ENCODE measurements at places on chromosomes 4 and X. TPM values are rescaled to one million over a fixed set of nuclear protein-coding genes. Genes with fewer than 3 reads are reported as not detected.

The ENPP6 gene
- total RNA-seq, result not detected

The HSD17B13 gene
- not detected for total RNA-seq

The DCAF4L1 gene
- total RNA-seq, result 0.24 TPM

The PABPC1L2B gene
- not detected for total RNA-seq

The SLC25A31 gene
- not detected for total RNA-seq

The JAKMIP1 gene
- 0.10 TPM for total RNA-seq

The TRO gene
- total RNA-seq, result 105 TPM

The DUSP21 gene
- not detected for total RNA-seq

The CLGN gene
- total RNA-seq, result 0.60 TPM

The ARL9 gene
- total RNA-seq, result 0.26 TPM

The TRIM61 gene
- total RNA-seq, result not detected

The PLP1 gene
- 1.2 TPM for total RNA-seq

The SSX3 gene
- total RNA-seq, result not detected

The GLRB gene
- 12.6 TPM for total RNA-seq

The CXCL8 gene
- 0.27 TPM for total RNA-seq

The TREX2 gene
- total RNA-seq, result 1.6 TPM

The GAGE1 gene
- not detected for total RNA-seq

The DUSP9 gene
- 0.77 TPM for total RNA-seq

The IL1RAPL2 gene
- total RNA-seq, result not detected

The HTR2C gene
- total RNA-seq, result not detected

The TKTL1 gene
- not detected for total RNA-seq

The TMSB15C gene
- total RNA-seq, result 3.4 TPM

The TXLNG gene
- total RNA-seq, result 9.1 TPM

The RAB40A gene
- 0.45 TPM for total RNA-seq

The NSG1 gene
- total RNA-seq, result not detected

The KLKB1 gene
- total RNA-seq, result 0.17 TPM

The GYPE gene
- total RNA-seq, result not detected

The RTL9 gene
- 0.33 TPM for total RNA-seq

The DDIT4L gene
- total RNA-seq, result 0.38 TPM

The DSPP gene
- not detected for total RNA-seq

The GPRASP1 gene
- total RNA-seq, result 3.6 TPM

The C4orf54 gene
- not detected for total RNA-seq

The TRIM60 gene
- not detected for total RNA-seq

The SERPINA7 gene
- not detected for total RNA-seq

The CDKL2 gene
- total RNA-seq, result 4.2 TPM

The EXOSC9 gene
- 15.8 TPM for total RNA-seq

The PIN4 gene
- 8.7 TPM for total RNA-seq

The HTATSF1 gene
- total RNA-seq, result 39.3 TPM

The IGFBP7 gene
- total RNA-seq, result 3,991 TPM

The NCAPG gene
- 6.5 TPM for total RNA-seq

The CCDC160 gene
- 1.6 TPM for total RNA-seq

The SPOCK3 gene
- total RNA-seq, result not detected

The TLR10 gene
- not detected for total RNA-seq

The CCKAR gene
- not detected for total RNA-seq

The POLN gene
- 9.1 TPM for total RNA-seq

The SSX2 gene
- not detected for total RNA-seq

The RBMX2 gene
- 16.3 TPM for total RNA-seq

The ATOH1 gene
- total RNA-seq, result not detected

The GEMIN8 gene
- 12.7 TPM for total RNA-seq

The CLDN2 gene
- total RNA-seq, result not detected

The RAB33A gene
- total RNA-seq, result 16.7 TPM

The FAM47A gene
- not detected for total RNA-seq

The OPN1LW gene
- total RNA-seq, result not detected
